ENCODE measurements at places on chromosomes 11 and 22.

DNA sequence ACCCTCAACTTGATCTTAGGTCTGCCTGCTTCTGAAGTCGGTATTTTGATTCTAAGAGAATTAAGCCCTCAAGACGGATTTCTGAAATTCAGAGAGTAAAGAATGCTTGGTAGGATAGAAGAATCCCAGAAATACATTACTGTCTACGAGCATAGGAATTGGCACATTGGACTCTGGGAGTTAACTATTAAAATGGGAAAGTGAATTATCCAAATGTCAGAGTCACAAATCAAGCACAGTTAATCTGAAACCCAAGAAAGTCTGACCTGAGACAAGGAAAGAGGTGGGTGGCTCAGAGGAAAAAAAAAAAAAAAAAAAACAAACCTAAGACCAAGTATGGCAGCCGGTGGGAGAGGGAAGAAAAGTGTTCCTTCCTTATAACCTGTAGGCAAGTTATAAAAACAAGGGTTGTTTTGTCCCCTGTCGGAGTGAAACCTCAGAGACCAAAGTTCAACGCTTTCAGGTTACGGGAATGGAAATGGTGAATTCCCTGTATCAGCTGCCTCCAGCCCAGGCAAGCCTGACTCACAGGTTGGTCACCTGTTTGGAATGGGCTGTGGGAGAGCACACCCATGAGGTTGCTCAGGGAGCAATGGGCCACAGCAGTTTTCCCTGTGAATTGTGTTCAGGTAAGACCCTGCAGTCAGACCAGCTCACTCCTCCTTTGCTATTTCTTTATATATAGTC lies 139.0 kb downstream of the ETS1 start:
- DNase-seq: no peak

GRCh38 chr11:93031386-93031785 lies 61.9 kb downstream of the MTNR1B start:
- DNase-seq: no peak

DNA sequence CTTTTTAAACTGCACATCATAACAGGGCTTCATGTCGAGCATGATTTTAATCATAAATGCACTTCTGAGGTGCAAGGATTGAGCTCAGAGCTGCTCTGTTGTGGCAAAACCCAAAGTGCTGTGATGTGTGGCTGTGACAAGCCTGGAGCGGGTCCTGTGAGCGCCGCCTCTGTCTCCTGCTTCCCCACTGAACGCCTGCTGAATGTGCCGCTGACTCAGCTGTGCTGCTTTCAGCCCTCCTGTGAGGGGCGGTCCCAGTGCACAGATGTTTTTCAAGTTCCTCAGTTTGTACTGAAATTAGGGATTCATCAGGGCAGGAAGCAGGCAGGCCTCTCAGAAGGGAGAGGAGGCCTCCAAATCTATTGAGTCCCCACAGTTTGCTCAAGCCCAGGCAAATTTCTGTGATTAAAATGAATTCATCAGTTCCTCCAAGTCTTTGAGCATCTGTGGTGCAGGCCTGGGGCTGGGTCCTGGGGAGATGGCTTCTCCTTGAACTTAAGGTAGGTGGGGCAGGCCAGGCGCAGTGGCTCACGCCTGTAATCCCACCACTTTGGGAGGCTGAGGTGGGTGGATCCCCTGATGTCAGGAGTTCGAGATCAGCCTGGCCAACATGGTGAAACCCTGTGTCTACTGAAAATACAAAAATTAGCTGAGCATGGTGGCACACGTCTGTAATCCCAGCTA lies 3.0 kb upstream of the GTSE1 start:
- no peak for DNase-seq

DNA sequence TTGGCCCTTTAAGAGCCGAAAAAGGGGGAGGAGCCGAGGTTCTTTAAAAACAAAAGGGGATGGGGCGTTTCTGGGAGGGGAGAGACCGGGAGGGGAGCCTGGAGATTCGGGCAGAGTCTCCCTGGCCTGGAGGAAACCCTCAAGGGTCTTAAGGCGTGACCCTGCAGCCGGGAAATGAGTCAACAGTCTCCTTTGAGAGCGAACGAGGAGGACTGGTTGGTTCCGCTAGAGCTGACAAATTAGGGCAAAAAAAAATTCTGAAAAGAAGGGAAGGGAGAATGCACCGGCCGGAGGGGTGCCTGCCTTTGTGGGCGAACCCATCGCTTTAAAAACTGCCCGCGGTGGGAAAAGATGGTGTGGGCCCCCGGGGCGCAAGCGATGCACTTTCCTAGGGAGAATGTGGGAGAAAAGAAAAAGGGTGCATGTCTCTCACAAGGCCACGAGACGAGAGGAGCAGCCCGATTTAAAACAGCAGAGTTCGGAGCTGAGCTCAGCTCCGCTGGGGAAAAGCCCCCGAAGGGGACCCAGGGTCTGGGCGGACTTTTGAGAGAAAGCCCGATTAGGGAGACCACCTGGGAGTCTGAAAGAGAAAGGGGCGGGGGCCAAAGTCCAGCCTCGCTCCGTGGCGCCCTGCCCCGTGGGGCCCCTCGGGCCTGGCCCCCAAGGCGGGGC lies 874 bp downstream of the ZFTA start:
- peak; percentile 49 for DNase-seq

DNA sequence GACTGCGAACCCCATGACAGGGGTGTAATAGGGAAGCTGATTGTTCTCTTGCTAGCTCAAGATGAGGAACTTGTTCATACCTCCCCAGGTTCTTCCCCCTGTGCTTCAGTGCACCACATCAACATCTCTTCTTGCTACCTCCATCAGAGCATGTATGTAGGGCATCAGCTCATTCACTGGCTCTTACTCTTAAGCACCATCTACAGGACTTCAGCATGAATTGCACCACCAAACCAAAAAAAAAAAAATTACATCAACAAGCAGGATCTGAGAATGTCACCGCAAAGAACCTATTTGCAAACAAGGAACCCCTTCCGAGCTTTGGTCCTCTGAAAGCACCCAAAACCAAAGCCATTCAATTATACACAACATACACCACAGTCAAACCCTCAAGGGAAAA lies 2226.5 kb upstream of the RAG2 start:
- DNase-seq: peak; percentile 5

DNA sequence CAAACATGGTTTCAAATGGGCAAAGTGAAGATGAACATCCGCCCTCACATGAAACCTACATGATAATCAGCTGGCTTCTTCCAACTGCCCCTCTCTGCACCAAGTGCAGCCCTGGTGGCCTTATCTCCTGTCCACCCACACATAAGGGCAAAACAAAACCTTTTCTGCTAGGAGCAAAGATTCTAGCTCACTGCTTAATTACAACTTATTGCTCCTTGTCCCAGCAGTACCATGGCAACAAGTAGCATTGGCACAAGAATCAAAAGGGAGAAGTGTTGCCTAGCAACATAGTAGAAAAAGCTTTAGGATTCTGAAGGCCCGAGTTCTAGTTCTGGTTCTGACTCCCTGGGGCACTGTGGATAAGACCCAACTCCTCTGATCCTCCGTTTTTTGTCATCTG lies 68.7 kb upstream of the BMAL1 start:
- no peak for DNase-seq

DNA sequence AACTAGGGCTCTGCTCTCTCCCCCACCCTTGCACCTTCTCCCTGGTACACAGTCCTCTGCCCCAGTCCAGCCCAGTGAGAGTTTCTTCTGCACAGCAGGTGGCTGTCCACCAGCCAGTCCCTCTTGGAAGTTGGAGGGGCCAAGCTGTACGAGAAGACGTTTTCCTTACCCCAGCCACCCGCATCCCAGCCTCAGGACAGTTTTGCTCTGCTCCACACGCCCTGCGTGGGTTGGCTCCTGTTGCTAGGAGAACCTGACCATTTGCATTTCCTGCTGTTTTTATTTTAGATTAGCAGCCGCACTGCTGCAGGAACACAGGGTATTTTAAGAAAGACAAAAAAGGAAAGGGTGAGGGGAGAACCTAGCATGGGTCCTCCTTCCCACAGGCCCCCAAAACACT lies 17.6 kb upstream of the NRGN start:
- DNase-seq: no peak

DNA sequence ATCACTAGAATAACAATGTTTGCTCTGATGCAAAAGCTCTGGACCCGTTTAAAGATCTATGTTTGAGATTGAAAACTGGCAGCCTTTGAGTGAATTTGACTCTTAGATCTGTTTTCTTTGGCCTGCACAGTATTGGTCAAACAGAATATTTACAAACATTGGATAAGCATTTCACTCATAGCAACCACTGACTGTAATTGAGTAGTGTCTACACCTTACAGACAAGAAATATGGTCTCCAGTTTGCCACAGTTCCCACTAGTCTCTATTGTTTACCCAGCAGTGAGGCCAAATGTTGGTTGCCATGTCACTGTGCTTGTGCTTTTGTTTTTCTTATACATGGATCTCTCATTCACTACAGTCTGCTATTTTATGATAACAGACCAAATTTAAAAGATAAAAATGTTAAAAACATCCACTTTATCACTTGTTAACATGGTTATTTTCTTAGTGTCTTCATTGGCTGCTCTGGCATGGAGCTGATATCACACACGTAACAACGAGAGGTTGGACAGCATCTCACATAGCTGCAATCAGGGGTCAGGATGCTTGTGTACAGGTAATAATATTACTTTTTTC lies 12.2 kb downstream of the ANKRD42 start:
- DNase-seq: peak; percentile 32

DNA sequence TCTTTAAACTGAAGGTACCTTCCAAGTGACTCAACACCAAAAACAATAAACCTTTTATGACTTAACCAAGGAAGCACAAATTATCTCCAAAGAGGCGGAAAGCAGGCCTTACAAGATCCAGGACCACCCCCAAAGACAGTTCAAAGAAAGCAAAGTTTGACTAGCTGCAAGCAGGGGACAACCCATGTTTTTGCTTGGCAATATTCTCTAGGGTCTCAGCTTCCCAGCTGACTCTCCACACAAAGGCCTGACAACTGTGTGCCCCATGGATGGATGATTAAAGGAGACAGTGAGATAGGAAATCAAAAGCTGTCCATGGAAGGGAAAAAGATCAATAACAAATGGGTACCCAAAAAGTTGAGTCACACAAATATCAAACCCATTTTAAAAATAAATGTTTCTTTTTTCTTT lies 232.2 kb downstream of the DDX10 start:
- no peak for DNase-seq

- no peak for DNase-seq
These were observed 39.2 kb downstream of the HEPHL1 start for GRCh38 chr11:94060401-94060800.

DNA sequence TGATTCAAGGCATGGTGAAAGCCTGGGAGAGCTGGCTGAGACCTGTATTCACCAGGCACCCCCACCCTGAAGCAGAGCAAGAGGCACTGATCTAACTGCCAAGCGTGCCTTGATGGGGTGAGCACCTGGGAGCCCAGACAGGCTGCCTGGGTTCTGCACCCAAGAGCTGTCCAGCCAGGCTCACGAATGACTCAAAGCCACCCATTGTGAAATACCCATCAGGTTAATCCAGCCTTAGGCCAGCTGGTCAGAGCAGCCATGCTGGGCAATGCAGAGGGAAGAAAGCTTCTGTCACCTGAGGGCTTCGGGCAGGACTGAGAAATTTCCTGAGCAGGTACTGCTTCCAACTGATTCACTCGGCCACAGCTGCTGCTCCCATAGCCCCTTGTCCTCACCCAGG lies 22.1 kb downstream of the THOC5 start:
- DNase-seq: no peak

GRCh38 chr11:60310407-60310998 lies 16.6 kb upstream of the MS4A6E start:
- DNase-seq: no peak

- no peak for DNase-seq
These were observed 512 bp upstream of the OR51T1 start for GRCh38 chr11:4881188-4881587.

GRCh38 chr11:79193663-79194310 lies 247.0 kb downstream of the TENM4 start:
- DNase-seq: no peak

DNA sequence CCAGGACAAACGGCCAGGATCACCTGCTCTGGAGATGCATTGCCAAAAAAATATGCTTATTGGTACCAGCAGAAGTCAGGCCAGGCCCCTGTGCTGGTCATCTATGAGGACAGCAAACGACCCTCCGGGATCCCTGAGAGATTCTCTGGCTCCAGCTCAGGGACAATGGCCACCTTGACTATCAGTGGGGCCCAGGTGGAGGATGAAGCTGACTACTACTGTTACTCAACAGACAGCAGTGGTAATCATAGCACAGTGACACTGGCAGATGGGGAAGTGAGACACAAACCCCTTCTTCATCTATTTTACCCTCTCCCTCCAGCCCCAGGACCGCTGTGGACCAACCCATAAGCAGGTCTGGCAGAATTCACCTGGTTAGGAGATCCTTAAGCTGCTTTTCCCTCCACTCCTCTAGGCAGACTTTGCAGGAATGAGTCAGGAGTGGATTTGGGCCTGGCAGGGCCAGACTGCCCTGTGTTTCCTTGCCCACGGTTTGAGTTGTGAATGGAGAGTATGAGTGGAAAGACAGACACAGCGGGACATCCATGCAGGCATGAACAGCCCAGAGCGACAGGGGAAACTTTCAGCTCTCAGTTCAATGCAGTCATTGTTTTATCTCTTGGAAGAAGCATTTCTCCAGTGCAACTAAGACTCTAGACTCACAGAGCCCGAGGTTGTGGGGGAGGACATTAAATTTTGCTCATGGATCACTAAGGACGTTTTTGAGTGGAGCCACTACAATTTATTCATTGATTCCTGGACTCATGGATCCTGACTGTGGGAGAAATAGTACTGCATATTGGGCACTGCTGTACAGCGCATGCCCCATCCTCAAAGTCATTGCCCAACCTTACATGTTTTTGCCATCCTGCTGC lies 75.3 kb upstream of the IGLL5 start:
- DNase-seq: no peak

- DNase-seq: no peak
These were observed 28.9 kb upstream of the TMA7B start for GRCh38 chr22:39931251-39931650.

- DNase-seq: peak; percentile 75
These were observed 9.4 kb upstream of the SF1 start for GRCh38 chr11:64787526-64788320.

DNA sequence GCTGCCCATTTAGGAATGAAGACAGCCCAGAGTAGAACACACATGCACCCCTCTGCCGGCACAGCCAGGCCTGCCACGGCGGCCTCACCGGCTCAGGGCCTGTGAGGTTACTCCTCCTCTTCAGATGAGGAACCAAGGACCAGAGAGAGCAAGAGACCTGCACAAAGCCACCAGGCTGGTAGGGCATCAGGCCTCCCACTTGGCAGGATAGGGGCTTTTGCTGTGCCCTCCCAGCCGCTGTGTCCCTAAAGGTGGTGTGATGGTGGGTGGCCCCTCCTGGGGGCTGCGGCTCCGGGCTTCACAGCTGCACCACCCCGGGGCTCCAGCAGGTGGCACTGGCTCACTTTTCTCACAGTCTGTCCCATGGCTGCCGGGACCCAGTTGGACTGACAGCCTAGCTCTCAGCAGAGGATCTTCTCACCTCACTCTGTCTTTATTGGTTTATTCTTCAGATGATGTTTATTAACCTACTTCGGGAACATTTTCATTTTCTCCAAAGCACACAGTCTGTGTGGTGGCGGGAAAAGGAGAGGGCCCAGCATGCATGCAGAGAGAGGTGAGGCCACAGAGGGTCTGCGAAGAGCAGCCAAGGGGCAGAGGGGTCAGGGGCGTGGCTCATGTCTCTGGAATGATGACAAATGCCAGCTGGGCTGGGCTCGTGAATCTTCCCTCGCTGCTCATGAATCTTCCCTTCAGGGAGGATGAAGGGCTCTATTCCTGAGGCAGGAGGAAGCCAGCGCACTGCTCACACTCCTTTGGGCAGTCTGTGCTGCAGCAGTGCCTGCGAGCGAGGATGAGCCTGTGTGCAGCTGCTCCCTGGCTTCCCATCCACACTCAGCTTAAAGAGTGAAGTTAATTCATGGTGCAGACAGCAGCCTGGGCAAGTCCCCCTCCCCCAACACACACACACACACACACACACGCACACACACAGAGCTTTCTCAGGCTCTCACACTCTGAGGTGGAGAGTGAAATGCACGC lies 101.1 kb upstream of the PITPNB start:
- peak; percentile 68 for DNase-seq

Measured in erythroblast (primary cell).